ENCODE measurements at places on chromosomes 5 and 9.

DNA sequence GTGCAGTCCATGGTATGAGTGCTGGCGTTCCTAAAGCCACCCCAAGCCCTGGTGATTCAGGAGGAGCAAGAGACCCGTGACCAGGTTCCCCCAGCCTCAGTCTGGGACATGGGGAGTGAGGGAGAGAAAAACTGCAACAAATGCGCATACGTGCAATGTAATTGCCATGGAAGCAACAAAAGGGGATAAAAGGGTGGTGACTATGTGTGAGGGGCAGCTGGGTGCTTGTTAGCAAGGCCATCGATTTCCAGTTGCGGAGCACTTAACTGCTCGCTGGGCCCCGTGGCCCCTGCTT, 709 bp upstream of the SH3PXD2B start:
- H3K4me1 ChIP-seq: no peaks in the 10 kb centered on the region
- no peak for ATAC-seq
- peaks cover 5% of the 10 kb centered on the region for H3K36me3 ChIP-seq
- no peaks in the 10 kb centered on the region for H3K27me3 ChIP-seq

GRCh38 chr5:152178350-152178699, 226.8 kb downstream of the NMUR2 start:
- no peaks in the 10 kb centered on the region for H3K36me3 ChIP-seq
- no peaks in the 10 kb centered on the region for H3K27me3 ChIP-seq
- no peak for ATAC-seq
- H3K27ac ChIP-seq: no peak overlapping the region
- no peaks in the 10 kb centered on the region for H3K4me1 ChIP-seq

- H3K4me3 ChIP-seq: no peak overlapping the region
- peak overlapping the region; percentile 10 for H3K27ac ChIP-seq
- peak; percentile 68 for ATAC-seq
- no peaks in the 10 kb centered on the region for H3K27me3 ChIP-seq
- H3K4me1 ChIP-seq: no peaks in the 10 kb centered on the region
Observed at GRCh38 chr5:102959055-102959454, 160.9 kb downstream of the GIN1 start.

- no peak overlapping the region for H3K27ac ChIP-seq
- H3K4me3 ChIP-seq: no peak overlapping the region
- H3K4me1 ChIP-seq: no peaks in the 10 kb centered on the region
- no peaks in the 10 kb centered on the region for H3K36me3 ChIP-seq
- no peak for ATAC-seq
Observed at GRCh38 chr5:117461403-117461802, 886.8 kb upstream of the SEMA6A start.

DNA sequence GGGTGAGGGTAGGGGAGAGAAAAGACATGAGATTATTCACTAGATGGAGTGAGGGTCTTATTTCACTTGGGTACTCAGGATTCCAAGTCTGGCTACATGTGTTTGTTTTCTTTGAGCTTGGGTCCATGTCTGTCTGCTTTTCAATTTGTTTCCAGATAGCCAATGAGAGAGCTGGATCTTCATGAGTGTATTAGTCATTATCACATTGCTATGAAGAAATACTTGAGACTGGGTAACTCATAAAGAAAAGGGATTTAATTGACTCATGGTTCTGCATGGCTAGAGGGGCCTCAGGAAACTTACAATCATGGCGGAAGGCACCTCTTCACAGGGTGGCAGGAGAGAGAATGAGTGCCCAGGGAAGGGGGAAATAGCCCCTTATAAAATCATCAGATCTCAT, 196.8 kb upstream of the TRIM32 start:
- H3K4me1 ChIP-seq: no peaks in the 10 kb centered on the region
- no peaks in the 10 kb centered on the region for H3K36me3 ChIP-seq
- no peak for ATAC-seq
- H3K4me3 ChIP-seq: no peak overlapping the region
- no peak overlapping the region for H3K27ac ChIP-seq
- H3K27me3 ChIP-seq: no peaks in the 10 kb centered on the region

- H3K27me3 ChIP-seq: peaks cover 7% of the 10 kb centered on the region
- no peak overlapping the region for H3K27ac ChIP-seq
- no peak overlapping the region for H3K4me3 ChIP-seq
- no peaks in the 10 kb centered on the region for H3K4me1 ChIP-seq
- H3K36me3 ChIP-seq: no peaks in the 10 kb centered on the region
Observed at GRCh38 chr5:66620711-66621110, 24.5 kb downstream of the MAST4 start.

- H3K36me3 ChIP-seq: no peaks in the 10 kb centered on the region
- no peaks in the 10 kb centered on the region for H3K27me3 ChIP-seq
- no peak for ATAC-seq
- no peak overlapping the region for H3K4me3 ChIP-seq
- peaks cover 5% of the 10 kb centered on the region for H3K4me1 ChIP-seq
Observed at GRCh38 chr9:87556821-87557220, 59.2 kb downstream of the DAPK1 start.
